ENCODE measurements at places on chromosomes 5 and 9. TPM values are rescaled to one million over a fixed set of nuclear protein-coding genes. Genes with fewer than 3 reads are reported as not detected.

GRCh38 chr9:114308361-114308950 lies 14.4 kb upstream of the ORM1 start:
- DNase-seq, result peak; percentile 68

DNA sequence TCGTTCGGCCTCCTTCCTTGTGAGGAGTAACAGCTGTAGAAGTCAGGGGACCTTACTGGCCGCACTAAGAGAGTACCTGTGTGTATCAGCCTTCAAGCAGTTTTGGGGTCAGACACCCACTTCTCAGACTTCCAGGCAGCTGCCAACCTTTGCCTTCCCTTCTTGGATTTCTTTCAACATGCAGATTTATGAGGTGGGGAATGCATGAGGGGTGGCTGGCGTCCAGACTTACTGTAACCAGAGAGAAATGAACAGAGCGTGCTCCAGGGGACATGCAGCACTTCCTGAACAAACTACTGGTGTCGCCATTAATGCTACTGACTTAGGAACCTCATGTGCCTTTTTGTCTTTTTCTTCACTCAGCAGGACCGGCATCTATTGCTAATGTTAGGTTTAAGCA lies 46.7 kb downstream of the INSYN2B start:
- no peak for DNase-seq

The GABRB2 gene
- total RNA-seq, result not detected

DNA sequence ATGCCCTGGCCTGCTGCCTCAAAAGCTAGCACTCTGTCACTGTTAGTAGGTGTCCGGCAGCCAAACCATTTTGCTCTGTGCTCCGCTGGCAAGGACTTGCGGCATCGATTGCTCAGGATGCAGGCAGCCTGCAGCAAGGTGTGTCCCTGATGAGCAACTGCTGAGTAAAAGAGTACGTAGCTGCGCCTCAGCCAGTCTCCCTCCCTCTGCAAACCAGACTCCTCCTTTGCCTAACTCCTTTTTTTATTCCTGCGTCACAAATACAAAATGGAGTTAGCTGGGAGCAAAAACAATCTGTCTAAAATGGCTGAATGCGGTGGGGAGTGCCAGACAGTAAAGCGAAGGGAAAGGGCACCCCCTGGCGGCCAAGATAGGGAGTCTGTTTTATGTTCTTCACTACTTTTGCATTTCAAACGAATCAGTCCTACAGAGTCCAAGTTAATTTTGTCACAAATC lies 61.1 kb downstream of the DIAPH1 start:
- DNase-seq, result peak; percentile 77

- peak; percentile 51 for DNase-seq
These were observed 29.3 kb downstream of the ATP6V0E1 start for GRCh38 chr5:173012882-173013281.
